Activated CD4-positive, alpha-beta T cell treated with anti-CD3 and anti-CD28 coated beads, Interleukin-2, amount 10 ng/mL, durations not matched to agents 7 days and 5 days (primary cell): ENCODE measurements at places on chromosomes 4 and X. TPM values are rescaled to one million over a fixed set of nuclear protein-coding genes. Genes with fewer than 3 reads are reported as not detected.

- DNase-seq, result no peak
Measured at GRCh38 chr4:138627096-138627495, 384.9 kb upstream of the SLC7A11 start.

DNA sequence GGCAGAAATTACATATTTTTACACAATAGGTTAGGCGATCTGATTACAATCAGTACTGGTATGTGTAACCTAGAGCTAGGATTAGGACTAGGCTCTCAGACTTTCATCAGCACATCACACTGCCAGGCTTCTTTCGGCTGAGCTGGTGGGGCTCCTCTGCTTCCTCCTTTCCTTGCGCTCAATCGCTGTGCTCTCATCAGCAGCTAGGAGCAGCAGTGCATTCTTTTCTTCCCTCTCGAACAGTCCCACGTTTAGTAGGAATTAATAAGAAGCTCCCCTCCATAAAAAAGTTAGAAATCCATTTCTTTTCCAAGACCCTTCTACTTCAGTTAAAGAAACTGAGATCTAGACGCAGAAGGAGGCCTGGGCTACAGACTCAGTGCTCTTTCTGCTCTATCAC lies 350.4 kb downstream of the SPRY1 start:
- DNase-seq, result no peak

- DNase-seq, result peak; percentile 78
Measured at GRCh38 chr4:182808673-182809416, 108.3 kb downstream of the DCTD start.

DNA sequence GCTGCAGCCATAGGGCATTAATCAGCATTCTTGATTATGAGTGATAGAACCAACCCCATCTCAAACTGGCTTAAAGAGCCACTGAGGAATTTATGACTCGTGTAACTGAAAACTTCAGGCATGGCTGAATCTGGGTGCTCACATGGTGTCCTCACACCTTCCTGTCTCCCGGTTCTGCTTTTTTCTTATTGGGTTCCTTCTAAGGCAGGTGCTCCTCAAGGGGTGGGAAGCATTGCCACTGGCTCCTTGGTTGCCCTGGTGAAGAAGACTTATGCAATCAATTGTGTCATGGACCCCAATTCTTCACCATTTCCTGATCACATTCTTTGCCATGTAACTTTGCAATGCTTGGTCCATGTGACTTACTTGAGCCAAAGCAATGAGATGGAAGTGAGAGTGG lies 4.3 kb upstream of the ZCCHC4 start:
- DNase-seq, result no peak

GRCh38 chr4:26051240-26051639 lies 137.2 kb downstream of the SMIM20 start:
- DNase-seq, result no peak

Gene GLRB
- not detected for total RNA-seq

Gene LIMCH1
- not detected for total RNA-seq
